KG1 (cell line): ENCODE measurements at places on chromosomes 3 and 15.

- DNase-seq = no peak
These were observed 315.6 kb upstream of the IL12A start for GRCh38 chr3:159672728-159673688.

DNA sequence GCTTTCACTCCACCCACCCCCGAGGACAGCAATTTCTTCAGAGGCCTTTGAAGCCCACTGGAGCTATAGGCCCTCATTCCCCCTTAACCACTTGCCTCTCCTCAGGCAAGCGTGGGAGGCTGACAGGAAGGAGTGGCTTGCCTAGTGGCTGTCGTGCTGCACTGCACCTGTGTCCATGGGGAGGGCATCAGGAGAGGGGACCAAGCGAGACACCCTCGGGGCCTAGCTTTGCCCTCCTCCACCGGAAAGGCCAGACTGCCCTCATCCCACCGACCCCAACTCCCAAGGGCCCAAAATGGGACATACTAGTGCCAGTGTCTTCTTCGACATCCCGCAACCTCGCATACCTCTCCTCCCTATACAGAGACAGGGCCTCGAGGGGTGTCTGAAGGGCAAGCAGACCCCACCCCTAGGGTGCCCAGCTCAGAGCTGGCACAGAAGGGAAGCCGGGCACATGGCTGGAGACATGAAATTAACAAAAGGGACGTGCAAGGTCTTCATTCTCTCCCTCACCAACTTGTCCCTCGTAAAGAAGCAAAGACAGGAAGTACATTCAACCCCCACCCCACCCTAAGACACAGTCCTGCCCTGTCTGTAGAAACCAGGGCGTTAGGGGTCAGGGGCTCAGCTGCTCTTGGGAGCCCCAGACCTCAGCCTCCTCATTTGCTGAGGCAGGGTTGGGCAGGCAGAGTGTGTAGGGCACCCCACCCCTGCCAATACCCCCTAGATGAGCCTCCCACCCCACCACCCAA is 24.3 kb downstream of the VIPR1 start:
- no peak for DNase-seq

GRCh38 chr15:56732135-56732885 is 999 bp downstream of the ZNF280D start:
- peak; percentile 65 for DNase-seq

GRCh38 chr3:188542196-188542595 is 388.2 kb downstream of the LPP start:
- DNase-seq = no peak

DNA sequence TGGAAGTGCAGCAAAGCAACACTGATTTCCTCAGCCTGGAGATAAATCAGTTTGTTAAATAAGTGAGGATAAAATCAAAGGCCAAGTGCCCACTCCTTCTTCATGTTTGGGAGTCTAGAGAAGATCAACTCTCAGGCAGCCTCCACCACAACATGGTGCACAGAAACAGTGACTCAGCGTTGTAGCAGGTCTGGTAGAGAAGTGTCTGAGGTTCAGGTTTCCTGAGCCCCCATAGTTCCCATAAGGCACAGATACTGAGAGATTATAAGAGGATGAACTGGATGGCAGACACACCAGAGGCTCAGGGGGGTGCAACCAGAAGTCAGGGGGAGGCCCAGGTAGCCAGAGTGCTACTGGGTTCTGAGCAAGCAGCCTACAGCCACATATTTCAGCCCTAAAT is 166.7 kb downstream of the FRMD5 start:
- no peak for DNase-seq

- no peak for DNase-seq
These were observed 189.2 kb upstream of the FEZF2 start for GRCh38 chr3:62562596-62562995.

DNA sequence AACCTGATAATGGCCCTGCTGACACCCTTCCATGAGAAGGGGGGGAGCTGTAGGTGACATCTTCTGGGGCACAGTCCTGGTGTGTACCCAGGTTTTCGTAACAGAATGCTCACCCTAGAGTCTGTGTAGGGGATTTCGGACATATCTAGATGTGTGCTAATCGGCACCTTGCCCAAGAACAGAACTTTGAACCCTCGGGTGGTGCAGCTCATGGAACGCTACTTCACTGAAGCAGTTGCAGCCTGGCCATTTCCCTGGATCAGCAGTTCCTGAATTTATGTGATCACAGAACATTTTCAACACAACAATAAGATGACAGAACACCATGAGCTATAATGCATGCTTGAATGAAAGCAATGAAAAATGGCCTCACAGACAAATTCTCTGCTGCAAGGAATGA is 57.5 kb upstream of the MUC13 start:
- no peak for DNase-seq

DNA sequence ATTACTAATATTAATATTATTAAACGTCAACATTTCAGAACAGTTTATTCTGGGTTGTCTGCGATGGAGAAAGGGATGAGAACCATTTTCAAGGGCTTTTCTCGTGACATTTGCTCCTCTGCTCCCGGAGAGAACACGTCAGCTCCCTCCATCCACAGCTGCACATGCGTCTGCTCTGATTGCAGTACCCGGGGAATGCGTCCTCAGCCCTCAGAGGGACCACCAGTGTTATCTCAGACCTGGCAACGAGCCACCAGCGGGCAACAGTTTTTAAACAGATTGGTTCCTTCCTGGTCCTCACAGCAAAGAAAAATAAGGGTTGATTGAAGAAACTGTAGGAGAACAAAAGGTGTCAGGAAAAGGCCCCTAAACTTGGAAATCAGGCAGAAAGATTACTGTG is 202.2 kb upstream of the ADAMTS9 start:
- no peak for DNase-seq

- DNase-seq = peak; percentile 39
These were observed 214.9 kb upstream of the ARRDC4 start for GRCh38 chr15:97745481-97746071.

- peak; percentile 54 for DNase-seq
These were observed at the start of gene UBE2Q2 for GRCh38 chr15:75842722-75843677. Gene UBE2Q2, plus strand, starts transcription at chr15:75843447. Its CDS starts 220 bp downstream, at chr15:75843667.

GRCh38 chr3:13483286-13483685 is 3.2 kb downstream of the HDAC11 start:
- no peak for DNase-seq

DNA sequence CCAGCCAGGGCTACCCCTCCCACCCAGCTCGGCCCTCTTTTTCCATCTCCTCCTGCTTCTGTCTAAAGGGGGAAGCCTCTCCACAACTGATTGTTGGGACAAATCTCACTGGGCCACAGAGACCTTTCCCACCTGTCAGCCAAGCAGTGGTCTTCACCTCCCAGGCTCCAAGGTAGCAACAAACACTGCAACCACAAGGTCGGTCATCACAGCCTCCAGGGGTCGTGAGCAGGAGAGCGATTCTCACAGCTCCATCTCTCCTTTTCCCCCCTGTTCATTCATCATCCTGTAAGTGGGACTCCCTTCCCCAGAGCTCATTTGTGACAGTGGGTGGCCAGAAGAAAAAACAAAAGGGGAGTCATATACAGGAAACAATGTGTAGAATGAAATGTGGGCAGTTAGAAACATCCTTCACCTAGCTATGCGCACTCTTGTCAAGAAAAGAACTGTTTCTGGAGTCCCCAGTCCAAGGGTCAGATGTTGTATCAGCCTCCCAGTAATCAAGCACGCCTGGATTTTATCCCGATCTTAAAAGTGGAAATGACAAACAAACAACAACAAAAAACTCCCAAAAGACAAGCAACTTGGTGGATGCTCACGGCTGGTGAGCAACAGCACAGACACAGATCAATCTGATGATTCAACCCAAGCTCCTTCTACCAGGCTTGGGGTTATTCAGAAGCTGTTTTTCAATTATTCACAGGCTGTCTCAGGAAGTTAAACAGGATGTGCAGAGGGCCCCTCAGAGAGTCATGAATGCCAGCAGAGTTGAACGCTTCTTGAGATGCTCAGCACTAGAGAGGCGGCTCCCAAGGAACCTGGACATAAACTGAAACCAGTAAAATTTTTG is 22.4 kb downstream of the LYZL4 start:
- DNase-seq = no peak

DNA sequence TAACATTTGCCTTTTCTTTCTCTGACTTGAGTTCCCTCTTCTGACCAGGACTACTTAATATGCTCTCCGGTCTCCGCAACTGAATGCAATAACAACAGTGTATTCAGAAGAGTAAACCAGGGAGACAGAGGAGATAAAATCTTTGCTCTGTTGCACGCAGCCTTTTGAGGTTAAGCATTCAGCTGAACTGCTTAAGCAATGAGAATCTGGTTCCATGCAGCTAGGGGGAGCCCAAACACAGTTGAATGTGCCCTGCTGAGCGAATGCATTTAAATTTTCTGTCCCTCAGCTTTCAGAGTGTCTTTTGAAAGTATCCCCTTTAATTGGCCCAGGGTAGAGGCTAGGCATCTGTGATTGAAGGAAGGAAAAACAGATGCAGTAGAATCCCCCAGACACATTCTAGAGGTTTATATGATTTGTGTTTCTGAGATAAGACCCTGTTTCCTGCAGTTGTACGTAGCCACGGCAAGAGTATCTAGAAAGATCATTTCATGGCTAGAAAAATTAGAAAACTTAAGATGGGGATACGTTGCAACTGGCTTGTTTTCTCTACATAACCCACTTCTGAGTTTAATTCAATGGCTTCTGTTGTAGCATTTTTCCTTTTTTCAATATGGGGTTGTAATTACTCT is 309.6 kb downstream of the TUSC7 start:
- peak; percentile 65 for DNase-seq

GRCh38 chr3:2921903-2922302 is 188.3 kb downstream of the IL5RA start:
- no peak for DNase-seq

DNA sequence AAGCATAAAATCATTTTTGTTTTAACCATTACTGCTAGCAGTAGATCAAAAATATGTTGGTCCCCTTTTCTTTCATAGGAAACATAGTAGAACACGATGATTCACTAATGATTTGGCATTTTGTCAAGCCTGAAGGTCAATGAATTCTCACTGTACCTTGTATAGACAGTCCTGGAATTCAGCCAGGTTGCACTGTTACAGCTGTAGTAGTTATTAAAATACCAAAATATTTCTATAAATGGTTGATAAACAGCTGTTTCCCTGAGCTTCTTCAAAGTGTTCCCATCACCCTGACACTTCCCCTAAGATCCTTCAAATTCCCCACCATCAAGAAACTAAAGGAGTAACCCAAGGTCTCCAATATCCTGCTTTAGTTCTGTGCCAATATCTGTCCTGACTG is 200.9 kb downstream of the ATP8B4 start:
- DNase-seq = no peak

GRCh38 chr3:38036286-38036685 is 2.7 kb upstream of the DLEC1 start:
- no peak for DNase-seq

DNA sequence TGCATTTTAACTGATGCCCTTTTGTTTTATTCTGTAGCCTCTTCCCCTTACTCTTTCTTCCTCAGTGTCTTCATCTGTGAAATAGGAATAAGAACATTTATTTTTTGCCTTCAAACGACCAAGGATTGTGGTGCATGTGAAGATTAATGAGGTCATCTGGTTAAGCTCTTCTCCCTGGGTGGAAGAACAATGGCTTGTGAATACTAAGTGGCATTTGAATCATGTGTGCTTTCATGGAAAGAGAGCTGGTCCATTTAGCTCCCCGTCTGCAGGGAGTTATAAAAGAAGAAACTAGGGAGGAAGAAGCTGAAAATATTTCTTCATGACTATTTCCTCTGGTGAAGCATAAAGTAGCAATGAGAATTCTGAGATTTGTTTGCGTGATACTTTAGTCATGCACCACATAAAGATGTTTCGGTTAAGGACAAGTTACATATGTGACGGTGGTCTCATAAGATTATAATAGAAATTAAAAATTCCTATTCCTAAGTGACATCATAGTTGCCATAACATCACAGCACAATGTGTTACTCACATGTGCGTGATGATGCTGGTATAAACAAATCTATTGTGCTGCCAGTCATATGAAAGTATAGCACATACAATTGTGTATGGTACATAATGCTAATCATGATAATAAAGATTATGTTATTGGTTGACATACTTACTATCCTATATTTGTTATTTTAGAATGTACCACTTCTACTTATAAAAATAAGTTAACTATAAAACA is 374.3 kb downstream of the RBMS3 start:
- DNase-seq = no peak

DNA sequence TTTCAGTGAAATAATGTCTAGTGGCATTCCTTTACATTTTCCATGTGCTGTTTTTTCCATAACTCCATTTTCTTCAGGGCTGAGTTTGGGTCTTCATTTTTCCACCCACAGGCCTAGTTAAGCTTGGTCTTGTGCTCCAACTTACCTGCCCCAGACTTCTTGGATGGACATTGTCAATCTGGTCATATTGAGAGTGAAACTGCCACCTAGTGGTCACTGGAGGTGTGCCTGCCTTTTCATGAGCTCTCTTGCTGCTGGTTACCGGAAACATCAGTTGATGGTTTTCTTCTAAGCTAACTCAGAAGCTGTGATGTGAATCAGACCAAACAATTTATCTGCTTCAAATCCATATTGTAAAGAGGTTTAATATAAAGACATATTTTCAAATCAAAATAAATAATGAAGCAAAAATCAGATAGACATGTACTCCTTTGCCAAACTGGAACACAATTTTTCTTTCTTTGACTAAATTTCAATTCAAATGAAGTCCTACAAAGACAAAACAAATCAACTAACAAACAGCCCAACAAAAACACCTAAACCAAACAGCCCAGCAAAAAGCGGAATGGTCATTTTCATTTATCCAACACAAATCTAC is 135.1 kb upstream of the RASGRP1 start:
- DNase-seq = peak; percentile 72

DNA sequence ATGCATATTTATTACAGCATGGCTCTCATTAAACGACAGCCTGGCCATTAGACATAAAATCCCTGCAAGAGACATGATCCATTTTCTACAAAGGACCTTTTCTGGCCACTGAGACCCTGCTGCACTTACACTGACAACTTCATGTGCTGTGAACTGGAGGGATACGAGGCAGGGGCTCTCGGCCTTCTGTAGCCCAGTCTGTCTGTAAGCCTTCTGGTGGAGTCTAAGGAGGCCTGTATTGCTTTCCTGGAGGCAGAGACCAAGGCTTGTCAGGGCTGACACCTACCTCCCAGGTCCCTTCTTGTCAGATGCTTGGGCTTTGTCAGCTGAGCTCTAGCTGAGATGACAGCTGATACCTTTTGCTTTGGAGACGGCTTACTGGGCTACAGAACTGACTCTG is 776.9 kb upstream of the ARPP21 start:
- no peak for DNase-seq

- no peak for DNase-seq
These were observed 327.9 kb upstream of the CTNNB1 start for GRCh38 chr3:40871394-40871793.

- DNase-seq = no peak
These were observed 235.1 kb upstream of the CFAP20DC start for GRCh38 chr3:59284926-59285325.

- no peak for DNase-seq
These were observed 834.3 kb downstream of the PLOD2 start for GRCh38 chr3:145326666-145327065.
